ENCODE measurements at places on chromosomes 11 and 22.

- DNase-seq: no peak
These were observed 83.7 kb downstream of the RPL27A start for GRCh38 chr11:8766043-8766987.

GRCh38 chr11:131511794-131512193 is 141.4 kb downstream of the NTM start:
- no peak for DNase-seq

- DNase-seq: no peak
These were observed 32.7 kb downstream of the NARS2 start for GRCh38 chr11:78542007-78542406.

DNA sequence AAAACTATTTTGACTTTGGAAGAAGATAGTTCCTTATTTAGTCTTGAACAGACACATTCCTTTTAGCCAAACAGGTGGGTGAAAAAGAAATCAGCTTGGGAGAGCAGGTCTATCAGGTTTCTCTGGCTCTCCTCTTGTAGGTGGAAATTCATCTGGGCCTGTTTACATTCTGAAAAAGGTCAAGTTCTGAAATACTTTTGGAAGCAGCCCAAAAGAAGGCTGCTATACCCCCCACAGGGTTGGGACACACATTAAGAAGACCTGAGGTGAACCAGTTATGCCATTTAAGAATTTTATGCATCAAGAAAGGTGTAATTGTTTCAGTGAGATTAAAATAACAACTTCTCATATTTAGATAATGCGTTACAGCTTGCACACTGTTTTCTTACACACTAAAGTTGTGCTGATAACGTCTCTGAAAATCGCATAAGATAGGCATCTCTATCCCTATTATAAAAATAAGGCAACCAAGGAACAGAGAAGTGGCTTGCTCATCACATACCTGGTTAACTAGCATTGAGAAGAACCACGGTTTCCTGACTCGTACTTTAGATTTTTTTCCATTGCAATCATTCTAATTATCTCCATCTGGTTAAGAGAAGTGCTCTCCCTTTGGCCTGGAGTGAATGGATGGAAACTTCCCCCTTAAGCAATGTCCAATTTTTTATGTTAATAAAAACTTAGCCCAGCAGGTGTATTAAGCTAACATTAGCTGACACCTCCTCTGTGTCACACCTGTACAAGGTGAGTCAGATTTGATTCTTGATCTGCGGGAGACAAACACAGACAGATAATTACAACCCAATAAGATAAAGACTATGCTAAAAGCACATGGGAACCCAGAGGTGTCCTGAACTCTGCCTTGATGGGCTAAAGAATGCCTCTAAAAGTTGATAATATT is 60.5 kb upstream of the UCP3 start:
- DNase-seq: no peak

DNA sequence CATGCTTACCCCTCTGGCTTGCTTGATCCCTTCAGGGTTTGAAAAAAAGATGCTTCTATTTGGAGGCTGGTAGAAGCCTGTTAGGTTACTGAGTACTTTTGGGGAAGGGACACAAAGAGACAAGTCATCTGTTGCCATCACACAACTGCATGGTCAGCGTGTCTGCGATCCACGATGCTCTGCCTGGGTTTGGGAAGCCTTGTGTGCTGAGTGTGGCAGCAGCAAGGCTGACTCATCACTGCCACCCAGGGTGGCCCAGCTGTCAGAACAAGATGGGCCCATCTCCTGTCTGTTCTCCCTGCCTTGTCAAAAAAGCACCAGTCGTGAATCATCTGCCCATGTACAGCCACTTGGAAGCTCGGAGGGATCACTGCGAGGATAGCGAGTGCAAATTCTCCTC is 26.2 kb downstream of the UBASH3B start:
- DNase-seq: no peak

GRCh38 chr22:42772647-42773046 is 52.0 kb upstream of the A4GALT start:
- DNase-seq: no peak

- DNase-seq: no peak
These were observed 11.6 kb upstream of the MB start for GRCh38 chr22:35628732-35629131.

DNA sequence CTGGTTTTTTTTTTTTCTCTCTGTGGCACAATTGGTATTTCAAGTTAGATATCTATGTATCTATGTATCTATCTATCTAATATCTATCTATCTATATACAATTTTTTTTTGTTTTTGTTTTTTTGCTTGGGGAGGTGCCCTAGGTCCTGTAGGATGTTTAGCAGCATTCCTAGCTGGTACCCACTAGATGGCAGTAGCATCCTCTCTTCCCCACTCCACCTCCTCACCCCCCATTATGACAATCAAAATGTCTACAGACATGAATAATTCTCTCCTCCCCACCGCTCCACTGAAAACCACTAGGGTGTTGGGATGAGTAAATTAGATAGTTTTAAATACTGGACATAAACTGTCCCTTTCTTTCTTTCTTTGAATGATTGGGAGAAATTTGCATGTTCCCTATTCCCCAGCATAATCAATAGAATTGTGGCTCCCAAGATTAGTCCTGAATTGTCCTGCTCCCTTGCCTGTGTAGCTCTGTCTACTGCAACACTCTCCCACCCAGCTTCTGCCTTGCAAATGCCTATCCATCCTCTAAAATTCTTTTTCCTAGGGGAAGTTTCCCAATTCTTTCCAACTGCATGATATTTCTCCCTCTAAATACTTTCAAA is 1152.4 kb downstream of the LRRC4C start:
- no peak for DNase-seq

- DNase-seq: no peak
These were observed 212.7 kb upstream of the CADM1 start for GRCh38 chr11:115716601-115717529.

- DNase-seq: no peak
These were observed 49.7 kb upstream of the FGF3 start for GRCh38 chr11:69868871-69869270.

DNA sequence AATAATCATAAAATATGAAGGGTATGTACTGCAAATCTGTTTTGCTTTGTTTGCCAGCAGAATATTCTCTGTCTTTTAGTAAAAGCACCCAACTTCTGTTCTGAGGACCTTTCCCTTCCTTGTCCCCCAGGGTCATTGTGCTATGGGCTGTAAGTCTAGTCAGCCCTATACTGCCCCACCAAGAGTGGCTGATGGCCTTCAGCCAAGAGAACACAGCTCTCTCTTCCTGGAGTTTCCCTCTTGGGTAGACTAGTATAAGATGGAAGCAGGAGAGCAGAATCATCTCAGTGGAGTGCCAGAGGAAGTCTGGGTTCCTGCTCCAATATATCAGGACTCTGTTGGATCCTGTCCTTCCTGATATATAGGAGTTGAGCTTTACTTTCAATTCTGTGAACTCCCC is 29.0 kb downstream of the MMP13 start:
- no peak for DNase-seq

DNA sequence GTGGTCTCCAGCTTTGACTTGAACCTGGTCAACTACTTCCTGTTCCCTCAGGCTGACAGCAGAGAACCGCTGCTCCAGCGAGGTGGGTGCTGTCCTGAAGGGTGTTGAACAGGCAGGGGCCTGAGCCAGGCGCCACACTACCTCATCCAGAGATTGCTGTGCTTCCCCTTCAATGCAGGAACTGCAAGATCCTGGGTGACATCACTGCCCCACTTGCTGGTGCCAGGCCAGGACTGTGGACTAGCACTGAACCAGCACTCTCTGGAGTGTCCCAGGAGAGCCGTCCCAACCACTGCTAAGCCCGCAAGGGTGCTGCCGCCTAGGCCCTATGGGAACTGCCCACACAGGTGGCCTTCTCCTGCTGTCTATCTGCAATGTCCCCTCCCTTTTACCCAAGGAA is 51.7 kb downstream of the GAB4 start:
- DNase-seq: no peak

DNA sequence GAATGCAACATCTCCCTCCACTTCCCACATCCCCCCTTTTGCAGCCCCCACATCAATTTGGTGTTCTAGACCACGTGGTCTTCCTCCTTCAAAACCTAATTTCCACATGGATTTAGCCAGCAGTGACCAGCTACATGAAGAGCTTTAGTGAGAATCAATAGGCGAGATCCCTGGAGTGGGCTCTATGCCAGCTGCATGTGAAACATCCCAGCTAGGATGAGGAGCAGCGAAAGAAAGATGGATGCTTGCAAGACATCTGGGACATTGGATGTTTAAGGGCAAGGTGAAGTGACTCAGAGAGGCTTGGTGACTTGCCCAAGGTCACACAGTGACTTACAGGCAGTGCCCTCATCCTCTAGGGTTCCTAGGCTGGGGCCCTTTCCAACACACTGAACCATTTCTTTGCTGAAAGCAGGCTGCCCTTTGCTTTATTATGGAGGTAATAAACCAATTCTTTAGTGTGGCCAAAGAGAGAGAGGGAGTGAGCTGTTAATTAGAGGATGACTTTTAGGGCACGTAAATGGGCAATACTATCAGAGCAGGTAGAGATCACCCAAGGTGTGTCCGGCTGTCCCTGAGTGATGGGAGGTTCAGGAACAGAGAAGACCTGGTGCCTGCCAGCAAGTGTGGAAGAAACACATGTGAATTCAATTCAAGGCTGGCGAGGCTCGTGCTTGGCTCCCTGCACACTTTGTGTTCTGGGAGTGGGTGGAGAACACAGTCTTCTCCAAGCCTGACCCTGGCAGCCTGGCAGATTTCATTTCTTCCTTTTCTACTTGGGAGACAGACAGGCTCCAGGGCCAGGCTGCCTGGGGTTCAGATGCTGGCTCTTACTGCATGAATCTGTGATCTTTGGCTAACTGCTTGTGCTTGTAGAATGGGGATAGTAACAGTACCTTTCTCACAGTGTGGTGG is 24.0 kb downstream of the TSPAN18 start:
- DNase-seq: no peak

DNA sequence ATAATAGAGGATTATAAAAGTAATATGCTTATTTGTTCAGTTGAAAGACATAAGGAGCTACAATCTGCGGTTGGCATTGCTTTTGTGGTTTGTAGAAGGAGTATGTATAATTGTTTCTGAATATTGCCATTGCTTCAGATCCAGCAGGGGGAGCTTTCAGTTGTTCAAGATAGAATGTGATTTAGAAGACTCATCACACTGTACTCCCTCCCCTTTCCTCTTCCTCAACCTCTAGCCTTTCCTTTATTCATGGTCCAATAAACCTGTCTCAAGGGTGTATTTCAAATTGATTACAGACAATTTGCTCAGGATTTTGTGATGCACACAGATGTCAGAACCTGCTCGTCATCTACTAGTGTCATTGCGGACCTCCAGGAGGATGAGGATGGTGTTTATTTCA is 9.8 kb downstream of the PRMT3 start:
- DNase-seq: no peak

DNA sequence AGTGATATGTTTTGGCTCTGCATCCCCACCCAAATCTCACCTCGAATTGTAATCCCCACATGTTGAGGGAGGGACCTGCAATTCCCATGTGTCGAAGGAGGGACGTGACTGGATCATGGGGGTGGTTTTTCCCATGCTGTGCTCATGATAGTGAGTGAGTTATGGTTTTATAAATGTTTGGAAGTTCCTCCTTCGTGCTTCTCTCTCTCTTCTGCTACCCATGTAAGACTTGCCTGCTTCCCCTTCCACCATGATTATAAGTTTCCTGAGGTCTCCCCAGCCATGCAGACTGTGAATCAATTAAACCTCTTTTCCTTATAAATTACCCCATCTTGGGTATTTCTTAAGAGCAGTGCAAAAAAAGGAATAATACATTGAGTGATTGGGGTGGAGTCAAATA is 7.3 kb upstream of the CEP295 start:
- DNase-seq: no peak

- no peak for DNase-seq
These were observed 30.4 kb downstream of the OR6Q1 start for GRCh38 chr11:58060939-58061672.

DNA sequence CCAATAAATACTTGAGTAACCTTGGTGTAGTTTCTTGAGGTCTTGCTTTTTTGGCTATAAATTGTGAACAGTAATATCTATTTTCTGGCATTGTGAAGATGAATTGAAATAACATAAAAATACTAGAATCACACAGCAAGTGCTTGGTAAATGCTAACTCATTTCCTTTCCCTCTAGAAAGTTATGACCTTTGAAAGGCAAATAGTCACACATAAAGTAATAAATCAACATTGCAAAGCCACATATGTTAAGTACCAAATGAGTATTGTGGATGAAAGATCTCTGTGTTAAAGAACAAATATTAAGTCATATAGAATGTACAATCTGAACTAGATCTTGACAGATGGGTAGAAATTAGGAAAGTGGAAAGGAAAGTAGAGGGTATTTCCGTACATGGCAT is 559.6 kb upstream of the CCDC90B start:
- no peak for DNase-seq

- no peak for DNase-seq
These were observed 38.6 kb upstream of the SOX6 start for GRCh38 chr11:16394947-16395346.

- no peak for DNase-seq
These were observed 109.5 kb downstream of the CCDC81 start for GRCh38 chr11:86483940-86484794.

DNA sequence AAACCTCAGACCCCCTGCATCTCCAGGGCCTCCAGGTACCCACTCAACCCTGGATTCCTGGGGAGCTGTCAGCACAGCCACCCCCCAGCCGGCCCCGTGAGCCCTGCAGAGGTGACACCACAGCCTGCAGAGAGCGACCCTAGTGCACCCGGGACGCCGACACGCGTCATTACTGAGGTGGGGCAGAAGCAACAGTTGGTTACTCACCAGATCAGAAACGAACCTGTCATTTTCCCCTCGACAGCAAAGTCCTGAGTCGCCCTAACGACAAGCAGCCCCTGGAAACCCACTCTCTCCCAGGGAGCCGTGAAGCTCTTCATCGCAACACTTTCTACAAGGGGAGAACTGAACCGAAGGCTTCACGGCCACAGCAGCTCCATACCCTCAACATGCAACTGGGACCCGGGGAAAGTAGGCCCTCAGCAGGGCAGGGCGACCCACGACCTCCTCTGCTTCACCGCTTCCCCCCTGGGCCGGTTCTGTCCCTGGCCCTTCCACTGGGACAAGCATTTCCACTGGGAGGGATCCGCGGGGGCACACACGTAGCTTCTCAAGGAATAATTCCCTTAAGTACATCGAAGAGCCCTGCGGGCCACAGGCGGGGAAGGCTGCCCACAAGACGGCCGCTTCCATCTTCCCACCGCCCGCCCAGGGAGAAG is 1.6 kb downstream of the BRD1 start:
- no peak for DNase-seq

DNA sequence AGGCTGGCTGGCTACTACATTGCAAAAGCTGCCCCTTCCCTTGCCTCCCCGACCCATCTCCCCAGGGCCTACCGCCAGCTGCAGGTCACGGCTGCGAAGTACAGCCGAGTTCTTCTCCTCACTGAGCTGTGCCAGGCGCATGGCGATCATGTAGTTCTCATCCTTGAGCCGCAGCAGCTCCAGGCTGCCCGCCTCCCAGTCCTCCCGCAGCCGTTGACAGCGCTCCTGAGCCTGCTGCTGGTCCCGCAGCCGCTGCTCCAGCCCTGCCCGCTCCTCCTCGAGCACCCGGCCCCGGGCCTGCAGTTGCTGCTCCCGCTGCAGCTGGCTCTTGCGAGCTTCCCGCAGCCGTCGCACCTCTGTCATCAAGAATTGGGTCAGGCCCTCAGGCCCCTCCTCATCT is 3.3 kb downstream of the CARD10 start:
- DNase-seq: no peak

GRCh38 chr22:25085930-25086901 is 113.4 kb upstream of the CRYBB3 start:
- DNase-seq: no peak

GRCh38 chr11:104899226-104899625 is 966 bp upstream of the CASP12 start:
- no peak for DNase-seq
